WTC11 (cell line): ENCODE measurements at places on chromosomes 11 and 22. TPM values are rescaled to one million over a fixed set of nuclear protein-coding genes. Genes with fewer than 3 reads are reported as not detected.

Gene RAB38
- 13.3 to 18.4 TPM (median 17.5 TPM) in 3 replicates for total RNA-seq

Gene PLEKHA7
- total RNA-seq: 13.0 to 16.2 TPM (median 15.3 TPM) in 3 replicates

Gene OR4D5
- not detected in 3 replicates for total RNA-seq

Gene CFAP300
- 1.1 to 2.2 TPM (median 1.9 TPM) in 3 replicates for total RNA-seq

Gene OR5A1
- total RNA-seq: not detected in 3 replicates

Gene MEI1
- total RNA-seq: 0.16 to 1.1 TPM (median 0.35 TPM) in 3 replicates

Gene OR51I1
- not detected in 3 replicates for total RNA-seq

- H3K4me1 ChIP-seq: peaks cover 7% of the 10 kb centered on the region; the same call in 1 of the 2 replicates
- peaks cover 5% of the 10 kb centered on the region; the same call in 1 of the 2 replicates for H3K36me3 ChIP-seq
- H3K27ac ChIP-seq: no peak overlapping the region
- DNase-seq: no peak
- H3K4me3 ChIP-seq: no peak overlapping the region
Measured at GRCh38 chr11:24005202-24005876, 491.5 kb upstream of the LUZP2 start.

- DNase-seq: no peak
- H3K27ac ChIP-seq: peak overlapping the region; percentile 39
- H3K4me3 ChIP-seq: no peak overlapping the region
- H3K36me3 ChIP-seq: peaks cover 18% of the 10 kb centered on the region
- peaks cover 24% of the 10 kb centered on the region for H3K4me1 ChIP-seq
Measured at GRCh38 chr22:41308544-41308947, 7.2 kb downstream of the ZC3H7B start.

- H3K4me1 ChIP-seq: no peaks in the 10 kb centered on the region
- H3K4me3 ChIP-seq: no peak overlapping the region
- H3K36me3 ChIP-seq: no peaks in the 10 kb centered on the region
- DNase-seq: no peak
- no peak overlapping the region for H3K27ac ChIP-seq
- H3K27me3 ChIP-seq: no peaks in the 10 kb centered on the region
Measured at GRCh38 chr11:85407648-85408047, 219.5 kb downstream of the DLG2 start.

- H3K4me1 ChIP-seq: no peaks in the 10 kb centered on the region
- H3K4me3 ChIP-seq: no peak overlapping the region
- no peak overlapping the region for H3K27ac ChIP-seq
- H3K36me3 ChIP-seq: peaks cover 33% of the 10 kb centered on the region
- no peaks in the 10 kb centered on the region for H3K27me3 ChIP-seq
Measured at GRCh38 chr22:24905909-24906308, 40.6 kb downstream of the LHFPL7 start.

GRCh38 chr11:36131721-36132397 lies 157.4 kb downstream of the COMMD9 start:
- 0 out of 2 replicates have a peak, but pooled peaks cover 3% of the 10 kb centered on the region for H3K36me3 ChIP-seq
- H3K4me3 ChIP-seq: no peak overlapping the region
- H3K27ac ChIP-seq: 0 out of 2 replicates have a peak overlapping the region, but pooled peaks have one; percentile 23
- peaks cover 49% of the 10 kb centered on the region for H3K4me1 ChIP-seq

DNA sequence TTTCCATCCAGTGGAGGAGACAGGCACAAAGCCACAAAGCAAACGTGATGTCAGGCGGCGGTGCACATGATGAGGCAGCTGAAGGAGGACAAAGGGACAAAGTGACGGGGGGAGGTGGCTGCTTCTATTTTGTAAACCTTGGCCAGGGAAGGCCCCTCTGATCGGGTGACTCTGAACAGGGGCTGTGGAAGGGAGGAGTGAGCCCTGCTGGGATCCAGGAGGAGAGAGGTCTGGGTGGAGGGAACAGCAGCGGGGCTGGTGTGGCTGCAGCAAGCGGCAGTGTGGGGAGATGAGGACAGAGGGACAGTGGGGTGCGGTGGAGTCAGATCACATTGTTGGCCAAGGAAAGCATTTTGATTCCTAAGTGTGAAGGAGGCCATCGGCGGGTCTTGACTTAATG lies 36.7 kb downstream of the SHISAL1 start:
- no peak for DNase-seq
- no peaks in the 10 kb centered on the region for H3K36me3 ChIP-seq
- H3K27me3 ChIP-seq: no peaks in the 10 kb centered on the region
- H3K4me1 ChIP-seq: peaks cover 29% of the 10 kb centered on the region

GRCh38 chr11:45468267-45468856 lies 182.2 kb upstream of the SYT13 start:
- H3K27ac ChIP-seq: no peak overlapping the region
- no peaks in the 10 kb centered on the region for H3K36me3 ChIP-seq
- no peaks in the 10 kb centered on the region for H3K27me3 ChIP-seq

DNA sequence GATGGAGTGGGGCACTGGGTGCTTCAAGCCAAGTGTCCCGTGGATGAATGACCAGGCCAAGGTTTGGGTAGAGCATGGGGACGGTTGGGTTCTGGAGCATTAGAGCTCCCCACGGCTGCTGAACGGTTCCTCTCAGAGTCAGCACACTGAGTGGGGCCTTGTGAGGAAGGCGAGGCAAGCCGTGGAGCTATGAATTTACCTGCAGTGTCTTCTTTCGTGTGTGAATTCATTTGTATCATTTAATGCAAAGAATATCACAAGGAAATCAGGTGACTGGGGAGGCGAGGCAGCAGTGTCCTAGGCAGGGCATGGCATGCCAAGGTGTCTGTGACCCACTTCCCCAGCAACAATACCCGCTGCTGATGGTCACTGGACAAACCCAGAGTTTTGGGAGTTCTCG lies 343.5 kb upstream of the B3GAT1 start:
- H3K4me3 ChIP-seq: no peak overlapping the region
- peaks cover 11% of the 10 kb centered on the region; the same call in 1 of the 2 replicates for H3K4me1 ChIP-seq
- H3K27me3 ChIP-seq: peaks cover 58% of the 10 kb centered on the region
- DNase-seq: no peak
- no peaks in the 10 kb centered on the region; the same call in none of the 2 replicates for H3K36me3 ChIP-seq
- no peak overlapping the region for H3K27ac ChIP-seq

GRCh38 chr11:3412837-3413236 lies 33.9 kb upstream of the ZNF195 start:
- peaks cover 28% of the 10 kb centered on the region for H3K36me3 ChIP-seq
- H3K27ac ChIP-seq: no peak overlapping the region
- H3K4me1 ChIP-seq: peaks cover 10% of the 10 kb centered on the region
- H3K27me3 ChIP-seq: no peaks in the 10 kb centered on the region
- no peak for DNase-seq

GRCh38 chr11:2088284-2088683 lies 50.9 kb downstream of the IGF2 start:
- peaks cover 16% of the 10 kb centered on the region for H3K36me3 ChIP-seq
- no peak overlapping the region for H3K4me3 ChIP-seq
- no peak for DNase-seq
- no peak overlapping the region for H3K27ac ChIP-seq

DNA sequence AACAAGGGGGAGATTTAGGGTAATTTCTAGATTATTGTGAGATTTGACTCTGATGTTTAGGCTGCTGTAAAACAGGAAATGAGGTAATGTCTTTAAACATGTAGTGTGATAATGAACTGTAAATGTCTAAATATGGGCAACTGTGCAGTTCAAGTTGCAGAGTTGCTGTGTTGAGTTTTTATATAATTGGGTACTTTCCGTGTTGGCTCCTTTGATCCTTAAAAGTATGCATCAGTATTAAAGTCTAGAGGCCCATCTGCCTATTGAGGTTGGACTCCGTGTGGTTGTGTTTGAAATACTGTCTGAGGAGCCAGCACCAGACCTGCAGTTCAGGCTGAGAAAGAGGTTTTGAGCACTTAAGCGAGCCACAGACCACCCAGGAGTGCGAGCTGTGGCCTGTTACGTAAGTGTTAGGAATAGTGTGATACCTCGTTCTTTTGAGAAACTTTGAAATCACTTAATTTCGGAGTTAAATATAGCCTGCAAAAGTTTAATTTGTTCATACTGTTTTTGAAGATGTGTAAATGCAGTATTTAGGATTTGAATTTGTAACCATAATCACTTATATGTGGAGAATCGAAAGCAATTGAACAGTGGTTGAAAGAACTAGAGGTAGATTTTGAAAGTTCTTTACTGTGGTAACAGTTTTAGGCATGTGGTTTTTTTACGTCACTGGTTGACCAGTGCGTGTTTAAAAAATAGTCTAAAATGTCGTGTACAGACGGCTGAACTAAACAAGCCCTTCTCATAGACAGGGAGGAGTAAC lies 9.0 kb downstream of the FAM118A start:
- H3K4me3 ChIP-seq: no peak overlapping the region
- H3K4me1 ChIP-seq: peaks cover 23% of the 10 kb centered on the region
- no peak for DNase-seq
- H3K36me3 ChIP-seq: peaks cover 13% of the 10 kb centered on the region

DNA sequence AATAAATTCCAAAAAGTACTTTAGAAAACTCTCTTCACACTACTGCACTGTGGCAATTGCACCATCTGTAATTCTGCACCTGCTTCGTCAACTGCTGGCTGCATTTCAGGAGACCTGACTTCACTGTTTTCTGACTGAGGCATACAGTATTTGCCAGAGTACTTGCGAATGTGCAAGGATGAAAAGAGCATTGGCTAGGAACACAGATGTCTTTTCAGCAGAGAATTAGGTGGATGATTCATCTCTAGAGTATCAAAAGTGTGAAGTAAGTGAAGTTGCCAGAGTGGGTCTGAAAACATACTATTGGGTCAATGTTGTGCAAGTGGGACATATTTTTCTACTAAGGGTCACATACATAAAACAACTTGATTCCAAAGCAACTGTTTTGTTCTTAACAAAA lies 427.5 kb upstream of the CCDC90B start:
- H3K4me3 ChIP-seq: no peak overlapping the region
- no peaks in the 10 kb centered on the region for H3K27me3 ChIP-seq
- H3K4me1 ChIP-seq: peaks cover 13% of the 10 kb centered on the region
- no peak overlapping the region for H3K27ac ChIP-seq

GRCh38 chr11:77699425-77699824 lies 61.8 kb upstream of the CLNS1A start:
- no peak overlapping the region for H3K4me3 ChIP-seq
- H3K4me1 ChIP-seq: 0 out of 2 replicates have a peak, but pooled peaks cover 4% of the 10 kb centered on the region
- H3K27ac ChIP-seq: no peak overlapping the region
- H3K27me3 ChIP-seq: no peaks in the 10 kb centered on the region

DNA sequence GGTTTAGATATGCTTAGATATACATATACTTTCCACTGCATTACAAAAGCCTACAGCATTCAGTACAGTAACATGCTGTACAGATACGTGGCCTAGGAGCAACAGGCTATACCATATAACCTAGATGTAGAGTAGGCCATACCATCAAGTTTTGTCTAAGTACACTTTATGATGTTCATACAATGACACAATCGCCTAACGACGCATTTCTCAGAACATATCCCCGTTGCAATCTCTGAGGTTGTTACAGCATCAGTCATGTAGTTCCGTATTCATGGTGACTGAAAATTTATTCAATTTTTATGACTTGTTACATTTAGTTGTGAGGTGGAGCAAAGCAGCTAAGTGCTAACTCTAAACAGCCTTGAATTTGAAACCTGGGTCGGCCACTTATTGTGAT lies 6.7 kb downstream of the ZBTB44 start:
- H3K36me3 ChIP-seq: peaks cover 51% of the 10 kb centered on the region
- no peaks in the 10 kb centered on the region for H3K27me3 ChIP-seq
- no peak for DNase-seq
- no peak overlapping the region for H3K27ac ChIP-seq

- peaks cover 38% of the 10 kb centered on the region for H3K4me1 ChIP-seq
- H3K36me3 ChIP-seq: peaks cover 33% of the 10 kb centered on the region
- DNase-seq: no peak
Measured at GRCh38 chr11:93501856-93502255, 41.3 kb downstream of the SMCO4 start.

DNA sequence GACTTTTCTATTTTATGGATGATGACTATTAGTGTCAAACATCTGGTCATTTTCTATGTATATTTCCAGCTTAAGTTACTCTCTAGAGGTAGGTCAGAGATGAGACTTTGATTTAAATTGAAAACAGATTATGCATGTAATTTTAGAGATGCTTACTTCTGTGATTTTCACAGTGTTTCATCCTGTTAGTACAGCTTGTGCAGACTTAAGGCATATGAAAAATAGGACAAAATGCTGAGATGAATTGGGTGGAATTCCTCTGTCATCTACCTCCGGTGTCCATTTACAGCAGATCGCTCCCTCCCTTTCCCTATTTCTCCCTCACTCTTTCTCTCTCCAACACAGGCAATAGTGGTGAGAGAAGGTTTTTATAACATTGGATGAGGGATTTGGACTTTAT lies 14.1 kb downstream of the JAM3 start:
- H3K36me3 ChIP-seq: peaks cover 34% of the 10 kb centered on the region
- peaks cover 21% of the 10 kb centered on the region for H3K4me1 ChIP-seq
- no peak overlapping the region for H3K27ac ChIP-seq
- H3K27me3 ChIP-seq: no peaks in the 10 kb centered on the region

- no peak overlapping the region for H3K27ac ChIP-seq
- DNase-seq: no peak
- no peak overlapping the region for H3K4me3 ChIP-seq
- H3K36me3 ChIP-seq: no peaks in the 10 kb centered on the region
- no peaks in the 10 kb centered on the region for H3K27me3 ChIP-seq
Measured at GRCh38 chr11:35393098-35393497, 26.3 kb downstream of the SLC1A2 start.

GRCh38 chr11:126809514-126810289 lies 190.9 kb downstream of the KIRREL3 start:
- H3K4me1 ChIP-seq: peaks cover 15% of the 10 kb centered on the region
- no peak overlapping the region for H3K4me3 ChIP-seq
- H3K27ac ChIP-seq: no peak overlapping the region
- peaks cover 10% of the 10 kb centered on the region for H3K27me3 ChIP-seq
- peaks cover 3% of the 10 kb centered on the region; the same call in 1 of the 2 replicates for H3K36me3 ChIP-seq
- DNase-seq: no peak

DNA sequence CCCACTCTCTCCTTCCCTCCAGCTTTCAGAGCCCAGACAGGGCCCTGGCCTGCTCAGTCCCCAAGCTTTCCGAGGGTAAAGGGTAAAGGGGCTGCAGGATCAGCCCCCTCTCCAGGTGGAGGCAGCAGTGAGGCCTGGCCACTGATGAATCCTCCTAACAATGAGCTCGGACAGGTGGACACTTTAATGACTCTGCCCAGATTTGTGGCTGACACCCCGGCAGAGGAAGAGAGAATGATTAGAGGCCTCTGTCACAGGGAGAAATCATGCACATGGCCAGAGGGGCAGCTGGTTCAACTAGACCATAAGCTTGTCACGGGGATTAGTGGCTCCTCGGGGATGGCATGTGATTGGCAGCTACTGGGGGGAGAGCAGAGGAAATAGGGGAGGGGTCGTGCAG lies 587.5 kb upstream of the B3GAT1 start:
- no peak overlapping the region for H3K27ac ChIP-seq
- peaks cover 38% of the 10 kb centered on the region for H3K4me1 ChIP-seq
- no peak overlapping the region for H3K4me3 ChIP-seq

- peaks cover 39% of the 10 kb centered on the region for H3K27me3 ChIP-seq
- peaks cover 35% of the 10 kb centered on the region for H3K36me3 ChIP-seq
- H3K27ac ChIP-seq: no peak overlapping the region
- no peak for DNase-seq
- H3K4me1 ChIP-seq: no peaks in the 10 kb centered on the region
Measured at GRCh38 chr11:2666401-2666741, 33.4 kb downstream of the KCNQ1OT1 start.

GRCh38 chr22:23098718-23099530 lies 28.6 kb downstream of the GNAZ start:
- H3K27ac ChIP-seq: no peak overlapping the region
- DNase-seq: no peak
- H3K4me3 ChIP-seq: no peak overlapping the region
- no peaks in the 10 kb centered on the region for H3K4me1 ChIP-seq
- H3K36me3 ChIP-seq: no peaks in the 10 kb centered on the region
